NCI-H2081 treated with DMSO at 0.1 percent for 48 hours (cell line): ENCODE measurements at places on chromosomes 4 and X.

DNA sequence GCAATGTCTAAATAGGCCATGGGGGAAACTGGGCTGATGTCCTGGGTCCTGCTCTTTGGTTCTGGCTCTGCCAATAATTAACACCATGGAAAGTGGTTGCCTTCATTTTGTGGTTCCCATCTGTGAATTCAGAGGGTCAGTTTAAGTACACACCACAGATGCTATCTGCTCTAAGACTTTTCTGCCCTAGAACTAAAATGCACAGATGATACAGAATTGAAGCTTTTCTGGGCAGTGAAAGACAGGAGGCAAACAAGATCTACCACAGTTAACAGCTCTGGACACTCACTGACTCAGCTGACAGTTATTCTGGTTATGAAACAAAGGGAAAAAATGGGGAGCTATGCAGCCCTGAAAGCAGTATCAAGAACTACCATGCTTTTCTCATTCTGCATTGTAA lies 37.3 kb downstream of the APBB2 start:
- DNase-seq: no peak

DNA sequence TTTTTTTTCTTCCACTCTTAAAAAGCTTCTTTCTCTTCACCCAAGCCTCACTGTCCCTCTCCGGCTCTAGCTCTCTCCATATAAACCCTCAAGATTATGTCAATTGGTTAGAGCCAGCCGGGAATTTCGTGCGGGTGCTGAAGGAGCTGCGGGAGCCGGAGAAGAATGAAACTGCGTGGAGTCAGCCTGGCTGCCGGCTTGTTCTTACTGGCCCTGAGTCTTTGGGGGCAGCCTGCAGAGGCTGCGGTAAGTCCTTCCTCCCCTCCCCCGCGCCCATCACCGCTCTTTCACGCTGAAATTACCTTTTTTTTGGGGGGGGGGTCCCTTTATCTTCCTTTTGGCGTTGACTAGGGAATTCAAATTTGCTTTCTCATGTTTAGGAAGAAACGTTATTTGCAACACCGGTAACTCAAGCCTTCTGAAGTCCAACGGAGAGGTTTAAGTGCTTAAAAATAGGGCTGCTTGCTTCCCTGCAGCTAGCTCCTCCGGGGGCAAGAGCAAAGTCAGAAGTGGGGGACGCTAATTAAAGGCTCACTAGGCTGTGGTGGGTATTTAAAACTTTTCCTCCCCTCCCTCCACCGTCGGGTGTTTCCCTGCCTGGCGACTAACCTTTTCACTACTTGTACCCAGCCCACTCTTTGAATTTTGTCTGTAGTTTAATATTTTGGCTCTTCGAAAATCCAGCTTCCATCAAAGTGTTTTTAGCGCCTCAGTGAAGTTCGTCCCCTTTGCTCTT lies 491 bp downstream of the COL4A5 start:
- no peak for DNase-seq

- DNase-seq: no peak
Measured at GRCh38 chr4:159577241-159577640, 474.4 kb downstream of the RAPGEF2 start.

- no peak for DNase-seq
Measured at GRCh38 chr4:110310795-110311194, 112.4 kb upstream of the ELOVL6 start.

DNA sequence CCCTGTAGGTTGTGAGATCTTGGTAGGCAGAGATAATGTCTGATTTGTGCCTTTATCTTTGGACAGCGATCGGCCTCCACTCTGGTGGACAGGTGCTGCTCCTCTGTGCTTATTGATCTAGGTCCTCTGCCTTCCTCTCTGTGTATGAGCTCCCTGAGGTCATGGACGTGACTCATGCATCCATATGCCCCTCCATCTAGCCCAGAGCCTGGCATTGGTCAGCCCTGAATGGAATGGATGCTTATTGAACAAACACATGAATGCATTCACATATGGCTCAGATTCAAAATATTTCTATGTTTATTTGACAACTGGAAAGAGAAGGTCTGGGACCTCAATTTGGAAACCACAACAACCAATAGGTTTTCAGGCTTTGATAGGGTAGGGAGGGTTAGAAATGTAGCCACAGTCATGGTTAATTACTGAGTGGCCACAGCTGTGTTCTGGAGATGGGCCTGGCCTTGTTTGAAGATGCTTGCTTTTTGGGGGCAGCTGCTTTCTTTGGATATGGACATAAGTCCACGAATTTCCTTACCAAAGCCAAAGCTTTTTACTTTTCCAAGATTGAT lies 76.2 kb downstream of the SEL1L3 start:
- no peak for DNase-seq

- DNase-seq: no peak
Measured at GRCh38 chr4:107578321-107578720, 141.7 kb downstream of the PAPSS1 start.

GRCh38 chr4:87388901-87389300 lies 2.1 kb downstream of the HSD17B11 start:
- no peak for DNase-seq

GRCh38 chr4:8506373-8507195 lies 66.0 kb downstream of the TRMT44 start:
- no peak for DNase-seq

DNA sequence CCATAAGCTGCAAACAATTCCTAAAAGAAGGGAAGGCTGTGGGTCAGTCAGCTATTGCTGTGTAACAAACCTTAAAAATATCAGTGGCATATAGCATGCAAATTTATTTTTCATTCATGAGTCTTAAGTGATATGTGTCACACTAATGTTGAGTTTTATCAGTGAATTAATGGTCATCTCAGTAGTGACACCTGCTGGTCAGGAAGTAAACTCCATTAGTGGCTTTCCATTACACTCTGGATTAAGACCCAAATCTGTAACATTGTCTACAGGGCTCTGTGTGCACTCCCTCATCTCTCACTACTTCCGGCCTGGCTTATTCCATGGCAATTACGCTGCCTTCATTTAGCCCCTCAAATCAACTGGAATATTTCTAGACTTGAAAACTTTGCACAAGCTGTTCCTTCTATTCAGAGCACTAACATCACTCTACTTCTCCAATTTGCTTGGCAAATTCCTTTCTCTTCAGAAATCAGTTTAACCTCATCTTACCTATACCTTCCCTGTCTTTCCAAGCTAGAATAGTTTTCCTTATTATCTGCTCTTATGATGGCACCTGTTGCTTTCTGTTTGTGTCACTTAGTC lies 217.3 kb upstream of the TAPT1 start:
- DNase-seq: no peak

DNA sequence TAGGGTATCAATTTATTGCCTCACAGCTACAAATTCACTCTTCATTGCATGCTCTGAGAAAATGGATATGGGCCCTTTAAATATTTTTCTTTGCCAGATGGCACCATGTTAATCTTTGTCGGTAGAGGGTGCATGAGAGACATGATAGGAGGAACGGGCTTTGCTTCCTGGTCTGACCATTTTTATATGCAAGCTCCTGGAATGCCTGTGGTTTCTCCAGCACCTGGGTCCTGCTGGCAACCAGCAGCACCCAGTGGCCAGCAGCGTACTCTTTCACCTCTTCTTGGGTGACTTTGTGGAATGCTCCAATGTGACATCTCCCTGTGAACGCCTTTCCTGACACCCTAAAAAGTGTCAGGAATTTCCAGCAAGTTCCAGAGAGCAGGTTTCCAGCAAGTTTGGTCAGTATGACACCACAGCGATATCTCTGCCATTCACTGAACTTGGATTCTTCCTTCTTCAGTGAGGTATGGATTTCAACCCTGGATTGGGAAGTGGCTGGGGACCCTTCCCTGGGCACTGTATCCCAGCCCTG lies 140.3 kb upstream of the PGRMC2 start:
- peak; percentile 18 for DNase-seq

- no peak for DNase-seq
Measured at GRCh38 chrX:137424679-137425078, 141.2 kb upstream of the ZIC3 start.

- no peak for DNase-seq
Measured at GRCh38 chr4:112284662-112285411, 867 bp downstream of the TIFA start.

DNA sequence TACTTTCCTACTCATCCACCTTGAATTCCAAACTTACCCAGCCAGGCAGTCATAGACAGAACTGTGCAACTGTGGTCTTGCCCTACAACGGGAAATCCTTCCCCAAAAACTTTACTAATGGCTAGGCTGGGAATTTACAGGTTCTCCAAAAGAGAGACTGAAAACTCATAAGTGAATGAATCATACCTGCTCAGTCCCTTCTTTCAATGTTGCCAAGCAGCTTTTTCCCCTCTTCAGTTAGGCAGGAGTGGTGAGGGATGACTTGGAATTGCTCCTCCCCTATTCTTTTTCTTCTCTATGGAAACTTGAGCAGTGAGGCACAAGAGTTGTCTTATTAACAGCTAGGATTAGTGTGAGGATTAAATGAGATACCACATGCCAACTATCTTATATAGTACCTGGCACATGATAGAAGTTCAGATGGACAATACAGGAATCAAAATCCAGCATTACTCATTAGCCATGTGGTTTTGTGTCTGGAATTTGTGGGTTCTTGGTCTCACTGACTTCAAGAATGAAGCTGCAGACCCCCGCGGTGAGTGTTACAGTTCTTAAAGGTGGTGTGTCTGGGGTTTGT lies 105.9 kb downstream of the TEX13A start:
- no peak for DNase-seq

GRCh38 chrX:18951032-18951431 lies 32.9 kb downstream of the PHKA2 start:
- DNase-seq: no peak

GRCh38 chrX:41119803-41120202 lies 34.6 kb downstream of the USP9X start:
- DNase-seq: no peak

DNA sequence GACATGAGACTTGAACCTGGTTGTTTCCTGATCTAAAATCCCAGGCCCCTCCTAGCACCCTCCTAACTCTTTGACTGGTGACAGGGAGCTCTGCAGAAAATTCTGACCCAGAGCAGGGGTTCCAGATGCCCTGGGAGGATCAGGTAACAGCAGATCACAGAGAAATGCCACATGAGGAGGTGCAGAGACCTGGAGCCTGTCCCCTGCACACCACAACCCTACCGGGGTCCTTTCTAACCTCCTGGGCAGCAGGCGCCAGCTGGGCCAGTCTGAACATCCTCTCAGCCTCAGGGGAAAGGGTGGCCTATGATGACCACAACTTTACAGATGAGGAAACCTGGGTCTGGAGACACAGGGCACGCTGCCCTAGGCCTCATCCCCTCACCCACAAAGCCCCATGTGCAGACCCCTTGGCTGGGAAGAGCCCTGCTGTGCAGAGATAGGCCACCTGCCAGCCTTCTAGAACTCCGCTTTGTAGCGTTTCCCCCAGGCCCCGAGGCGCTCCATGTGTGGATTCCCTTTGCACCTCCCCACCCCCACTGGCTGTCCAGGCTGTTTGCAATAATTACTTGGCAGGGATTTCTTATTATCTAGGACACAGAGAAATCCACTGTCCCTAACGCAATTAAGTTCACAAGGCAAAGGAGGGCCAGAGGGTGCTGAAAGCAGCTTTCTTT lies 36.5 kb downstream of the WDR1 start:
- no peak for DNase-seq

DNA sequence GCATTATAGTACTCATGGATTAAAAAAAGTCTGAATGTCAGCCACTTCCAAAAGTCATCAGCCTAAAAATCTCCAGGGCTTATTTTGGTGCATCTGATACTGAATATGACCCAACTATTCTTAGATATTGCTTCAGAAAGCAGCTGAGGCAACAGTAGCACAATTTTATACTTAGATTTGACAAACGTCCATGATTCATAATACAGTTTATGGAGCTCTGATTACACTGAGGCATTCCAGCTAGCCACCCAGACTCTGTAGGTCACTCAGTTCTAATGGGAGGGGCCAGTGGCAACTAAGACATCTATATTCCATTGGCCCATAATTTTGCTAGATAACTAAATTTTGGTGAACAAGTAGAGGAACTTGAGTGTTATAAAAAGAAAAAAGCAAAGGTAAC lies 10.3 kb downstream of the SPATA4 start:
- no peak for DNase-seq

DNA sequence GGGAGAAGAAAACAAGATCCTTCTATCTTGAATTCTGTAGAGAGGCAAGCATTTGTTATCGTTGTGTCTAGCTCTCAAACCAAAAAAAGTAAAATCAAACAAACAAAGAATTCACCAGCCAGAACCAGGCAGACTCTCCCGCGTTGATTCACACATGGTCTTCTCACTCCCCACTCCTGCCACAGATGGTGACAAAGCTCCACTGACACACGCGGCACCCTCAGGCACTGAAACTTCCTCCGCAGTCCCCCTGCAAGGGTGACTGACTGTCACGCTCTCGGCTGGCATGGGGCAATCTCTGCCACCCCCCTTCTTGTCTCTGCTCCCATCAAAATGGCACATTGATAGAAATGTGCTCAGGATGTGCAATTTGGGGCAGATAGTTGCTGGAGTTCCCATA lies 304.9 kb downstream of the DHX15 start:
- no peak for DNase-seq

GRCh38 chr4:116665716-116666115 lies 419.7 kb downstream of the TRAM1L1 start:
- no peak for DNase-seq

DNA sequence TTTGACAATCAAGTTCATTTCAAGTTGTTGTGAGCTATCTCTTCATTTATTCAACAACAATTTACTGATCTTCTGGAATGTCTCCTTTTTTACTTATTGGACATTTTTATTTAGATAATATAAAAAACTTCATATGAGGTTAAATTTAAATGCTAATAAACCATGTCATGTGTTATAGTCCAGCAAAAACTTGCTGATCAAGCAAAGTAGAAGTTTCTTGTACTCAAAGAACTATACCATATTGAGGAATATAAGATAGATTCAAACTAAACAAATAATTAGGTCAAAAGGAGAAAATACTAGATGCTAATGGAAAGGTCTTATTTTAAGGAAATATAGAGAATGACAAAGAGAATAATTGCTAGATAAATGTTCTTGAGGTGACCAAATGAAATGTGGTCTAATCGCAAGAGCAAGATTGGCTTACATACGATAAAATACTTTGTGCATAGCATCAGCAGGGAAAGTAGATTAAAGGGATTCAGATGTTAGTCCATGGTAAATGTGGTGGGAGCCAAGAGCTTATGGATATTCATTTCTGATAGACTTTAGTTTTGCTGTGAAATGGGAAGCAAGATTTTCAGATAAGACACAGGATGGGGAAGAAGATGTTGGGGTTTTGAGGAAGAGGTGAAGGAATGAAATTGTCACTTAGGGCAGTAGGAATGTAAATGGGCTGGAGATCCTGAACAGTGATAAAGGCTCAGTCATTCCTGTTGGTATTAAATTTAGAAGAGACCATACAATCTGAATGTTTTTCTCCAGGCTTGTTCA lies 229.5 kb downstream of the MAPK10 start:
- DNase-seq: no peak
